ENCODE measurements at places on chromosomes 6 and 20. TPM values are rescaled to one million over a fixed set of nuclear protein-coding genes. Genes with fewer than 3 reads are reported as not detected.

DNA sequence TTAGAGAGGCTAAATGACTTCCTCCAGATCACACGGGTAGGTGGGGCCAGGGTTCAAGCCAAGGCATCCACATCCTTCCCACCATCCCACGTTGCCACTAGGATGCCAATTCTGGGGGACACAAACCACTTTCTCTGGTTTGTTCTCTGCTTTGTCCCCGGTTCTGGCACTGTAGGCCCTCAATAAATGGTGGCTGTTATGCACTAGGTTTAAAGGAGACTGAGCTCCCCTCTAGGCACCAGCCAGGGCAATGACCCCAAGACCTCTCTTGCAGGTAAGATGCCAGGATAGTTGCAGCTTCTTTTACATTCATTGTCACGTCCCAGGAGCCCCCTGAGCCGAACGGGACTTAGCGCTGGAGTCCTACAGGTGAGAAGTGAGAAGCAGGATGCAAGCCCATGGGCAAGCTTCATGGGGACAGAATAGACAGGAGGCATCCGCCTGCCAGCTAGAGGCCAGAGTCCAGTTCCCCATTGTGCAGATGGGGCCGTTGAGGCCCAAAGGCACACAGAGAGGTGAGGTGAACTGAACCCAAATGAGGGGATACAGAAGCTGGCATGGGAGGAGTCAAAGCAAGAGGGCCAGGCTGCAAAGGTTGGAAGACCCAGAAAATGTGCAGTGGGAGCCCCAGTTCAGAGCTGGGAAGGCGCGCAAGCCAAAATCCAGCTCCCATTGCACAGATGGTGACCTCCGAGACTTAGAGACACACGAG lies 677 bp downstream of the PXMP4 start:
- peak overlapping the region; percentile 95 for H3K4me3 ChIP-seq
- peak overlapping the region; percentile 75 for H3K27ac ChIP-seq
- H3K27me3 ChIP-seq, result no peaks in the 10 kb centered on the region
- H3K4me1 ChIP-seq, result peaks cover 23% of the 10 kb centered on the region
- no peaks in the 10 kb centered on the region for H3K36me3 ChIP-seq
- no peak for DNase-seq

DNA sequence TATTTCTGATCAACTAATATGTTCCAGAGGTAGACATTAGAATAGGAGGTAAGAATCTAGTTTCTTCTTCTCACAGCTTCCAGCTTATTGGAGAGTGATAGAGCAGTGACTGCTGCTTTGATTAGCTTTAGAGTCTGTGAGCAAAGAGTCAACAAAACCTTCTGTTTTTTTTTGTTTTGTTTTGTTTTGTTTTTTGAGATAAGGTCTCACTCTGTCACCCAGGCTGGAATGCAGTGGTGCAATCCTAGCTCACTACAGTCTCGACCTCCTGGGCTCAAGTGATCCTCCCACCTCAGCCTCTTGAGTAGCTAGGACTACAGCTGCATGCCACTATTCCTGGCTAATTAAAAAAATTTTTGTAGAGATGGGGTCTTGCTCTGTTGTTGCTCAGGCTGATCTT lies 39.3 kb downstream of the TSBP1 start:
- H3K36me3 ChIP-seq, result no peaks in the 10 kb centered on the region
- no peaks in the 10 kb centered on the region for H3K4me1 ChIP-seq
- H3K27me3 ChIP-seq, result peaks cover 2% of the 10 kb centered on the region
- no peak overlapping the region for H3K4me3 ChIP-seq
- no peak overlapping the region for H3K27ac ChIP-seq

DNA sequence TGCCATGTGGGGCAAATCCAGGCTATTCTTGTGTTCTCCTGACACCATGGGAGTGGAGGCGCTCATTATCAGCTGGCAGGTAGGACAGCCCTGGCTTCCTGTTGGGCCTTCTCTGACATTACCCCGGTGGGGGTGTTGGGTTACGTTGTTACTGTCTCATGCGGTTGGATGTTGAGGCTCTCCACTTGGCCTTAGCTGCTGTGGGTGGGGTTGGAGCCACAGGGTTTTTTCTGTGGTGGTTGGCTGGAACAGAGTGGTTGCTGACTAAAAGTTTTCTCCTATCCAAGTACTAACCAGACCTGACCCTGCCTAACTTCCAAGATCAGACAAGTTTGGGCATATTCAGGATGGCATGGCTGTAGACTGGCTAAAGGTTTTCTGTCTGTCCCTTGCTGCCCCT lies 20.2 kb downstream of the RIPK1 start:
- peak overlapping the region; percentile 28 for H3K27ac ChIP-seq
- no peak overlapping the region for H3K4me3 ChIP-seq
- H3K27me3 ChIP-seq, result no peaks in the 10 kb centered on the region
- H3K4me1 ChIP-seq, result peaks cover 6% of the 10 kb centered on the region
- H3K36me3 ChIP-seq, result peaks cover 38% of the 10 kb centered on the region

- H3K36me3 ChIP-seq, result no peaks in the 10 kb centered on the region
- peaks cover 27% of the 10 kb centered on the region for H3K27me3 ChIP-seq
- H3K27ac ChIP-seq, result no peak overlapping the region
- no peak overlapping the region for H3K4me3 ChIP-seq
- DNase-seq, result no peak
- H3K4me1 ChIP-seq, result peaks cover 12% of the 10 kb centered on the region
These were observed 216.2 kb upstream of the PRDM1 start for GRCh38 chr6:105869835-105870440.

DNA sequence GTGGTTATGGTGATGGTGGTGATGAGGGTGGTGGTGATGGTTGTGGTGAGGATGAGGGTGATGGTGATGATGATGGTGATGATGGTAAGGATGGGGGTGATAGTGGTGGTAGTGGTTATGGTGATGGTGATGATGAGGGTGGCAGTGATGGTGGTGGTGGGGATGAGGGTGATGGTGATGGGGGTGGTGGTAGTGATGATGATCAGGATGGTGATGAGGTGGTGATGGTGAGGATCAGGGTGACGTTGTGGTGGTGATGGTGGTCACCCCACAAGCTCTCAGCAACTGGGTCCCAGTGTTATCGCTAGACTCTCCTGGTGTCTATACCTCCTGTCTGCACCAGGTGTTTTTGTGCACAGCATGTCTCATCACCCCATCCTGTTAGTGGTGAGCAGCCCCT lies 85.0 kb downstream of the TMEM242 start:
- DNase-seq, result no peak
- H3K27me3 ChIP-seq, result peaks cover 19% of the 10 kb centered on the region
- H3K4me1 ChIP-seq, result peaks cover 14% of the 10 kb centered on the region
- H3K4me3 ChIP-seq, result no peak overlapping the region
- no peaks in the 10 kb centered on the region for H3K36me3 ChIP-seq
- no peak overlapping the region for H3K27ac ChIP-seq

LZTS3 gene
- 1.4 TPM for total RNA-seq

GRCh38 chr6:41818271-41819054 lies 31.0 kb downstream of the TOMM6 start:
- H3K36me3 ChIP-seq, result no peaks in the 10 kb centered on the region
- DNase-seq, result no peak
- H3K4me3 ChIP-seq, result no peak overlapping the region
- H3K4me1 ChIP-seq, result no peaks in the 10 kb centered on the region
- no peaks in the 10 kb centered on the region for H3K27me3 ChIP-seq
- no peak overlapping the region for H3K27ac ChIP-seq

PTP4A1 gene
- 49.3 TPM for total RNA-seq

DNA sequence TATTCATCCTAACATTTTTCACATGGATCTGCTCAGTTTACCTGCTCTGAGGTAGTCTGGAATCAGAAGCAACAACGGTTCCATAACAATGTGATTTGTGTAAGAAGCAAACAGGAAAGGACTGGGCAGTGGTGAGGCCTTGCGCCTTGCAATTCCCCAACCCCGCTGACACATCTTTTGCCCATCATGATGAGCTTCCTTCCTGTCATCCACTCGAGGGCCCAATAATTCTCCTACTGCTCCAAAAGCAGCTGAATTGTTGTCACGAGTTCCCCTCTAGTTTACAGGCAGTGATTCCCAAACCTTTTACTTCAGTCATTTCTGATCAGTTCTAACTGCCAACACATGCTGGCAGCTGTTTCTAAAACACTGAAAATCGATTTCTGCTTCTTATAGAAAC lies 22.9 kb downstream of the STX7 start:
- H3K4me1 ChIP-seq, result peaks cover 28% of the 10 kb centered on the region
- H3K27me3 ChIP-seq, result no peaks in the 10 kb centered on the region
- no peak overlapping the region for H3K4me3 ChIP-seq
- H3K36me3 ChIP-seq, result peaks cover 15% of the 10 kb centered on the region
- H3K27ac ChIP-seq, result no peak overlapping the region

DNA sequence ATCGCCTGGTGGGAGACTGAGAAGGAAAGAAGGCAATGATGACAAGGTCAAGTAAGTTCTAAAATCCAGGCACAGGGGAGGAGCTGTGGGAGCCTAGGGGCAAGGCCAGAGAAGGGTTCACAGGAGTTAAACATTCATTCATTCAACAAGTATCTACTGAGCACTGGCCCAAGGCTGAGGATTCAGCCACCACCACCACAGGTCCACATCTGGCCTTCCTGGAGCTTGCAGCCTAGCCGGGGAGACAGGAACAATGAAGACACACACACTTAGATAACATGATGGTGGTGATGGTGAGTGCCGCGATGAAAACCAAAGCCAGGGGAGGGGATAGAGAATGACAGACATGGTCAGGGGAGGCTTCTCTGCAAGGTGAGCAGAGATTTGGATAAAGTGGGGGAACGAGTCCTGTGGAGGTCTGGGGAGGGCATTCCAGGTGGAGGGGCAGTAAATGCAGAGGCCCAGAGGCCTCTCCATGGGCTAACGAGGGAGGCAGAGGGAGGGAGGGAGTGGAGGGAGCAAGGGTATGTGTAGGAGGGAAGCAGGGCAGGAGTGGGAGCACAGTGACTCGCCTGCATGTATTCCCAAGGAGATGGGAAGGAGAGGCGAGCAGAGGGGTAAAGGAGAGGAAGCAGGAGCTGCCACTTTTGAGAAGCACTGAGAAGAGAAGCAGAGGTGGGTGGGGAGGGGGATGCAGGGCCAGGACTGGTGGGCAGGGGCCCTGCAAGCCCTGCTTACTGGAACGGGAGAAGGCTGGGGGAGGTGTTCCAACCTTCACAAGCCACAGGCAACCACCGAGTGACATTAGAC lies 10.5 kb upstream of the RSPO4 start:
- peaks cover 8% of the 10 kb centered on the region for H3K27me3 ChIP-seq

KLHDC3 gene
- total RNA-seq, result 48.1 TPM

GRCh38 chr6:39193201-39193791 lies 36.0 kb downstream of the KCNK5 start:
- H3K27me3 ChIP-seq, result no peaks in the 10 kb centered on the region
- DNase-seq, result no peak

DNAH8 gene
- 0.02 TPM for total RNA-seq

GRCh38 chr6:154448448-154449096 lies 61.9 kb downstream of the CNKSR3 start:
- H3K27ac ChIP-seq, result no peak overlapping the region
- H3K4me1 ChIP-seq, result no peaks in the 10 kb centered on the region
- H3K4me3 ChIP-seq, result no peak overlapping the region
- no peak for DNase-seq
- H3K27me3 ChIP-seq, result no peaks in the 10 kb centered on the region

DNA sequence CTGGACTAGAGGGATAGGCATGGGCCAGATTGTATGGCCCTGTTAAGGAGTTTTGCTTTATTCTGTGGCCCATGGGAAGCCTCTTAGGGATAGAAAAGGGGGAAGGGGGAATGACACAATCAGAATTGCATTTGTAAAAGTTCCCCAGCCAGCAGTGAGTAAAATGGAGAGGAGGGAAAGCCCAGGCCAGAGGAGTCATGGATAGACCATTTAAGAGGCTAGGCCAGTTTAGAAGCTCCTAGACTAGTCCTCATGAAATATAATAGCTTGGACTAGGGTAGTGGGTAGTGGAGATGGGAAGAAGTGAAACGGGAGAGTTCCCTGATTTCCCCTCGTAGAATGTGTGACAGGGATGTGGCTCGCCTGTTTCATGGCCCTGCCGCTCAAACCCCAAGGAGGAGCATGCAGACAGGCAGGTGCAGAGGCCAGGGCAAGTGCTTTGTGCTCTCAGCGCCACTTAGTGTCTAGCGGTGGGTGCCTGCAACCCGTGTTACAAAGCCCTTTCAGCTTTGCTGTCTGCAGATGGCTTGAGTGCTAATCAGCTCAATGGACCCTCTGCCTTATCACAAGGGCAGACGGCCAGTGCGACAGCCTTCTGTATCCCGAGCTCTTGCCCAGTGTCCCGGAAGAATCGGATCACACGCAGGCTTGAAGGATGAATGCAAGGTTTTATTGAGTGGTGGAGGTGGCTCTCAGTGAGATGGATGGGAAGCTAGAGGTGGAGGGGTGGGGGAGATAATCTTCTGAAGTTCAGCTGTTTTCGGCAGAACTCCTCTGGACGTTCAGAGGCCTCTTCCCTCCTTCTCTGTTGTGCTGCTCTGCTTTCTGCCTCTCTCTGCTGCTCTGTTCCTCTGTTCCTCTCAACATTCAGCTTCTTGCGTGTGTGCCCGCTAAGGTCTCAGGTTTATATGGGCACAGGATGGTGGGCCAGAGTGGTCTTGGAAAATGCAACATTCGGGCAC lies 141.1 kb downstream of the CEP57L1 start:
- peaks cover 5% of the 10 kb centered on the region for H3K4me1 ChIP-seq
- H3K36me3 ChIP-seq, result no peaks in the 10 kb centered on the region
- no peak overlapping the region for H3K4me3 ChIP-seq

DNA sequence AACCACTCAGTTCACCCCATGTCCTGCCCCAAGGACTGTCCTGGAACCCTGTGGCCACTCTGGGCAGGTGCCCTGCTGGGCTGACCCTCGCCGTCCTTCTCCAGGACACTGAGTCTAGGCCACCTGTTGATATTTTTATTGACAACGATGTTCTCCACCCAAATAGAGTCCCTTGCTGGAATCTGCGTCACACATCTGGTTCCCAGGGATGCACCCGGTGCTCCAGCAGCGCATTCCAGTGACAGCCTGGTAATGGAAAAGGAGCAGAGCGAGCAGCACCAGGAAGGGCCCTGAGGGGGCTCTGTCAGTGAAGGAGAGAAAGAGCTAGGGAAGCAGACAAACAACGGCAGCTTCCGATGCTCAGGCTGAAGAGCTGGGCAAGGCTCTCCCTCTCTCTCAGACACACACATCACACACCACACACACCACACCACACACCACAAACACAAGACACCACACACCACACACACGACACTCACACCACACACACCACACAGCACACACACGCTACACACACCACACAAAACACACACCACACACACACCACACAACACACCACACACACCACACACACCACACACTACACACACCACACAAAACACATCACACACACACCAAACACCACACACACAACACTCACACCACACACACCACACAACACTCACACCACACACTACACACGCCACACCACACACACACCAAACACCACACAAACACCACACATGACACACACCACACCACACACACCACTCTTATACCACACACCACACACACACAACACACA lies 117.9 kb upstream of the THBS2 start:
- DNase-seq, result no peak
- no peak overlapping the region for H3K27ac ChIP-seq
- no peaks in the 10 kb centered on the region for H3K36me3 ChIP-seq
- H3K4me1 ChIP-seq, result no peaks in the 10 kb centered on the region
- H3K4me3 ChIP-seq, result no peak overlapping the region

JAG1 gene
- total RNA-seq, result 0.15 TPM

- no peak overlapping the region for H3K4me3 ChIP-seq
- no peaks in the 10 kb centered on the region for H3K4me1 ChIP-seq
- no peak for DNase-seq
- no peaks in the 10 kb centered on the region for H3K36me3 ChIP-seq
- no peak overlapping the region for H3K27ac ChIP-seq
- no peaks in the 10 kb centered on the region for H3K27me3 ChIP-seq
These were observed 123.5 kb downstream of the ADGRB3 start for GRCh38 chr6:68758559-68758958.

GRCh38 chr6:75094614-75095200 lies 111.1 kb downstream of the COL12A1 start:
- H3K27ac ChIP-seq, result no peak overlapping the region
- no peaks in the 10 kb centered on the region for H3K27me3 ChIP-seq
- H3K4me1 ChIP-seq, result no peaks in the 10 kb centered on the region
- H3K4me3 ChIP-seq, result no peak overlapping the region
- no peaks in the 10 kb centered on the region for H3K36me3 ChIP-seq

CEP250 gene
- total RNA-seq, result 47.2 TPM
